Germinal center (tissue), 1 donor: ENCODE measurements at places on chromosomes 3 and 15.

DNA sequence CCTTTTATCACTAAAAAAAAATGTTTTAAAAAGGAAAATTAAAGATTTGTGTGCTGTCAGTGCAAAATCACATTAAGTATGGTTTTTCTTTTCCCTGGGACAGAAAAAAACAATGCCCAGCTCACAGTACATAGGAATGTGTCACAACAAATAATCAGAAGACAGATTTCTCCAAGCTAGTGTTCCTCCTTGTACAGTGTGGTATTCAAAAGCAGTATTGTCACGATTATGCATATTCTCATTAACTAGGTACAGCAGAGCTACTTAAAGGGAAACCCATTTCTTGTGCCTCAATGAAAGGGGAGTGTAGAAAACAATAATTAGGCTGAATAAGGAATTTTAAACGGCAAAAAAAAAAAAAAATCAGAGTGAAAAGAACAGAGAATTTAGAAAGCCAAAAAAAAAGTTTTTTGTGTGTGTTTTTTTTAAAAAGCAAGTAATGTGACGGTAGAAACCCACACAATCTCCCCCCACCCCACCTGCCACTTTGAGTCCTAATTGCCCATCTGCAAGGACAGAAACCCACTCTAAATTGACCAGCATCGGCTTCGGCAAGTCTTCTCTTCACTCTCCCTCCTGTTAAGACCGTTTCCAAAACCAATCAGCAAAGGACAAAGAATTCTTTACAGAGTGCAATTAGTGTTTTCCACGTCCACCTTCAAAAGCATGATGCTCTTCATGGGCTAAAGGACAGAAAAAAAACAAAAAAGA, 41.0 kb downstream of the EIF4E3 start:
- no peak for DNase-seq

GRCh38 chr3:64460877-64461276, 226.9 kb downstream of the ADAMTS9 start:
- DNase-seq: no peak

DNA sequence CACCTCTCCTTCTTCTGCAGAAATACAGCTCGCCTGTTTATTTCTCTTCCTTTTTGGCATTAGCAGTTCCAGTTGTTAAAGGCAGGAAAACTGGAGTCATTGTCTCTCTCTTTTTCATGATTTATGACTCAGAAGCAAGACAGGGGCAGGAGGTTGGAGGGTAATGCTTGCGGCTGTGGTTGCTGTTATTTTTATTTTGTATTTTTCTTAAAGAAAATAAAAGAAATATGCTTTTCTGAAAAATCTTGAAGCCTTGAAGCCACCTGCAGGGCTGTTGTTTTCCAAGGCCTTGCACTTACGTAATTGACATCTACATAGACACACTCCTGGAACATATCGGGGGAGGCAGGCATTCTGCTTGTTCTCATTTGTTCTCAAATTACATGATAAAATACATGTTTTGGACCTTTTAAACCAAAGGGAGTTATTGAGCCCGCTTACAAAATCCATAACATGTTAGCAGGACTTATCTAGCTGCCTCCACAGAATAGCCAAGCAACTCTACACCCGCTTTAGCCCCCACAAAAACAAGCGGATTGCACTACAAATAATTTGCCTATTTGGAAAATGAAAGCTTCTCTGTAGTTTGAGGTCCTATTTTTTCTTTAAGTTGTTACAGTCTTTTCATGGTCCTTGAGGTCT, 1004.6 kb upstream of the NR2F2 start:
- no peak for DNase-seq

GRCh38 chr3:141059816-141060215, 8.7 kb downstream of the SPSB4 start:
- no peak for DNase-seq

- DNase-seq: no peak
Measured at GRCh38 chr15:88246081-88246480, 10.5 kb downstream of the NTRK3 start.

GRCh38 chr3:139380575-139380974, 8.9 kb downstream of the COPB2 start:
- no peak for DNase-seq

DNA sequence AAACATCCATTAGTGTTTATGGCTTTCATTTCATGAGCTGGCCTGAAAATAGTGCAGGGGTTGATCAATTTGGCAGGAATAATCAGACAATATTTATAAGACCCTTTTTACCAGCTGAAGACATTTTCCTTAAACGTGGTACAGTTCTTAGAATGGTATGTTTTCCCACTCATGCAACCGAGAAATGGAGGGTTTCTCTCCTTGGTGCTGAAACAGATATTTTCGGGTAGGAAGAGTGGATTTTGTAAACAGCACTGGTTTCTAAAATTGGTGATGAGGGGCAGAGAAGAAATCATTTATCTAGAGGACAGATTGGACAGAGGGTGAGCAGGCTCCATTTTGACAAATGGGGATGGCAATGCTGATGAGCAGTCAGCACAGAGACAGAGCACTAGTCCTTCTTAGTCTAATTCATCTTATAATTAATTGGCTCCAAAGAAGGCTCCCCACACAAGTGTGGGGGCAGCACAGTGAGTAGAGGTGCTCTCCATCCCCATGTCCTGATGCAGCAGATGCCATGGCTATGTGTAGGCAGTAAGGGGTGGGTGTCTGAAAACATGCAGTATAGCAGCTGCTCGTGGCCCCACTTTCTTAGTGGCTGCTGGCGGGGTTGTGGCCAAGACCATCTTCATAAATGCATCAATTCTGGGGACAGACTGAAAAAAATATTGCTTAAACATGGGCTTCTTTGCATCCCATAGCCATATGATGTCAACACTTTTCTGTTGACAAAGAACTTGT, 18.1 kb upstream of the SLC7A14 start:
- no peak for DNase-seq

DNA sequence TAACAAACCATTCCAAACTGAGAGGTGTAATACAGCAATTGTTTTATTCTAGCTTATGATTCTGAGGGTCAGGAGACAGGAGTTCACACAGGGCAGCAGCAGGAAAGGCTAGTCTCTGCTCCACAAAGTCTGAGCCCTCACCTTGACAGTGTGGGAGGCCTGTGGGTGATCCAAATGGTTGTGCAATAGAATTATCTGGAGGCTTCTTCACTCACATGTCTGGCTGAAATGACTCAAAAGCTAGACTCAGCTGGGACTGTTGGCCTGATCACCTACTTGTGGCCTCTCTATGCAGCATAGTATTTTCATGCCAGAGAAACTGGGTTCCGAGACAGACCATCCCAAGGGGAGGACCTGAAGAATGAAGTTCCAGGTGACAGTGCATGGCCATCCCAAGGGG, 233.9 kb upstream of the UBE2E2 start:
- DNase-seq: no peak

DNA sequence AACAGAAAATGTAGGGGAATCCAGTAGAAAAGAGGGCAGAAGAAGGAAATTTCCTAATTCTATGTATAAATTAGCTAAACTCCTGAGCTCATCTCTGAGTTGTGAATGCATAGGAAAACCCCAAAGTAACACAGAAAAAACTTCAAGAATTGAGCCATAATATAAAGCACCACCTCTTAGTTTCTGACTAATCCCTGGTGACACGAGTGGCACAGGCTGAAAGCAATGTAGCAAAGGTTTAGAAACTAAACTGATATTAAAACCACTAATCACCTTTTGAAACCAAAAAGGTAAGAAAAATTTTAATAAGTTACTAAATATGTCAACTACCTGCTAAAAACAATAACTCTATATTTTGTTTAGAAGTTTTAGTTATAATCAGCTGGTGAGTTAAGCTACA, 255.6 kb upstream of the NECTIN3 start:
- no peak for DNase-seq

DNA sequence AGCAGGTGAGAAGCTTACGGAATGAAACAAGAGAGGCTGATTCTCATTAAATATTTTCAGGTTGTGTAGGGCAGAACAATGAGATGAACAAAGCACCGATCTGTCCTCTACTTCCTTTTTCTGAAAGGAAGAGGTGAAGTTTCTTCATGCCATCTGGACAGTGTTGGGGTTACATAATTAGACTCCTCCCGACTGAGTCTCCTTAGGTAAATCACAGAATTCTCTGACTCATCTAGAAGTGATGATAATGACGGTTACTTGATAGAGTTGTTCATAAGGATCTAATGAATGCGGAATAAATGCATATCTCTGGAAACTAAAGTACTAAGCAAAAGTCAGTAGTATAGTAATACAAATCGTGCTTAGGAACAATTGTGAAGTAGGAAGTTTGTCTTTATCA, 21.2 kb downstream of the CRTC3 start:
- DNase-seq: peak; percentile 24

DNA sequence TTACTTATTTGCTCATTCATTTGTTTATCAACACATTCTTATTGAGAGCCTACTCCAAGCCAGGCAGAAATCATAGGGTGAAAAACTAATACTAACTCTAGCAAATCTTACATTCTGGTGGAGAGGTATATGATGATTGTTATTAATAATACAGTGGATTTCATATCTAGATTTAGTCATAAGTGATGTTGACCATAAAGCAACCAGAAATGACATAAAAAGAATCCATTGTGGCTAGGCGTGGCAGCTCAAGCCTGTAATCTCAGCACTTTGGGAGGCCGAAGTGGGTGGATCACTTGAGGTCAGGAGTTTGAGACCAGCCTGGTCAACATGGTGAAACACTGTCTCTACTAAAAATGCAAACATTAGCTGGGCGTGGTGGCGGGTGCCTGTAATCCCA, 26.2 kb upstream of the IL20RB start:
- DNase-seq: no peak

GRCh38 chr3:64905906-64906410, 218.2 kb upstream of the ADAMTS9 start:
- DNase-seq: no peak

DNA sequence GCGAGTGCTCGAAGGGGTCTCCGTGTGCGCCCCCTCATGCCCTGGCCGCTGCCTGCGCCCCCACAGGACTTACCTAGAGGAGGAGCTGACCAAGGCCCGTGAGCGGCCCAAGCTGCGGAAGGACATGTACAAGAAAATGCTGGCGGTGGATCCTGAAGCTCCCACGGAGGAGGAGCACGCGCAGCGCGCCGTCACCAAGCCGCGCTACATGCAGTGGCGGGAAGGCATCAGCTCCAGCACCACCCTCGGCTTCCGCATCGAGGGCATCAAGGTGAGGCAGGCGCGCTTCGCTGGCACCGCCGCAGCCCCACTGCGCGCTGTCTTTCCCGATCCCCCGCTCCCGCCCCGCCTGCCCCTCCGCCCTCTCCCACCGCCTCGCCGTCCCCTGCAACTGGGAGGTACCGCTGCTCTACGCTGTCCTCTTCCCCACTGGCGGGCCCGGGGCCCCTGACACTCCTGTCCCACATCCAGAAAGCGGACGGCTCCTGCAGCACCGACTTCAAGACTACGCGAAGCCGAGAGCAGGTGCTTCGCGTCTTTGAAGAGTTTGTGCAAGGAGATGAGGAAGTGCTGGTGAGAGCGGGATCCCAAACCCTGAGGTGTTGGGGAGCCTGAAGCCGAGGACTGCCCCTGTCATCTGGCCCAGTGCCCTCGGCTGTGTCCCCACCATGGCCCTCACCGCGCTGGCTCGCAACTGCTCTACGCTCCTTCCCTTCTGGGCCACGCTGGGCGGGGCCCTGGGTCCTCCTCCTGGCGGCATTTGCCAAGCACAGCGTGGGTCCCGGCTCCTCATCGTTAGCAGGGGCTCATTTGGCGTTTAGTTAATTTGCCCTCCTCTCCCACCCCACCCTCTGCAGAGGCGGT, 8.5 kb downstream of the ITPKA start:
- peak; percentile 65 for DNase-seq

DNA sequence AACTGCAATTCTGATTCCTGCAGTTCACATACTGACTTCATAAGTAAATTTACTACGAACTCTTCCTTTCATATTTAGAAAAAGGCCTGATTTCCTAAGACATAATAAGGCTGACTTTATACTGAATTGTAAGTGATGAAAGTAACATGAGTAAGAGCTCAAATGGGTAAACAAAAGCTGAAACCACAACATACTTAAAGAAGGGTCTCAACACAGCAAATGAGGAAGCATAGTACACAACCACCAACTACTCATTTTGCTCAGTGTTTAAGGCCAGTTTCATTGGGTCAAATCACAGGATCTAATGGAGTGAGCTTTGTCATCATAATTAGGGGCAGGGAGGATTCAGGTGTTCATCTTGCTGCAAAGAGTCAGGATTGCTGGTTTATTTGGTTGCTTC, 81.4 kb downstream of the SETD2 start:
- no peak for DNase-seq
